ENCODE measurements at places on chromosomes 3 and 15.

- no peak for DNase-seq
Observed at GRCh38 chr3:14740983-14741382, 66.0 kb downstream of the C3orf20 start.

GRCh38 chr3:154900816-154901215, 179.3 kb upstream of the MME start:
- no peak for DNase-seq

DNA sequence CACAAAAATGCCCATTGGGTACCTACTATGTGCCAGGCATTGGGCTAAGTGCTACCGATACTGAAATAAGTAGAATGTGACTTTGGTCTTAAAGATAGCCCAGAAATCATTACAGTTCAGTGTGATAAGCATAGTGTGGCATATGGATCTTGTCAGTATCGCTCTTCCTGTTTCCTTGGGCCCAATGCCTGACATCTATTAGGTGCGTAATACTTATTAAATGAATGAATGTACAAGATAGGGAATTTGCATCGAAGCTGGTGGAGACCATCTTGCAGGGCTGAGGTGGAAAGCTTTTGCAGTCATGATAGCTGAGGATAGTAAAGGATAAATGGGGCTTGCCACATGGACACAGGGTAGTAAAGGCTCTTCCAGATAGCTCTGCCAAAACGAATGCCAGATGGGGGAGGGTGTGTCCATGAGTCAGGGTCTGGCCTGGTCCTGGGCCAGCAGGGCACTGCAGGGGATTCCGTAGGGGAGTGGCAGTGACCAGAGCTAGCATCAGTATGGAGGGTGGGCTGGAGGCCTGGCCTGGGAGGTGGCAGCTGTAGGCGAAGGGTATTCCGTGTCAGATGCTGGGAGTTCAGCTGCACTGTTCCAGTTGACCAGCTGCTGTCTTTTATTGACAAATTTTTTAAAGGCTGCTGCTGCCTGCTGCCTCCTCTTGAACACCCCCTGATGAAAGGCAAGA, 23.5 kb downstream of the TSEN2 start:
- DNase-seq, result no peak

GRCh38 chr15:51325167-51325566, 13.2 kb downstream of the CYP19A1 start:
- DNase-seq, result no peak

- peak; percentile 21 for DNase-seq
Observed at GRCh38 chr3:19485267-19485666, 337.0 kb downstream of the KCNH8 start.

GRCh38 chr3:191499307-191500080, 38.5 kb downstream of the PYDC2 start:
- peak; percentile 9 for DNase-seq

DNA sequence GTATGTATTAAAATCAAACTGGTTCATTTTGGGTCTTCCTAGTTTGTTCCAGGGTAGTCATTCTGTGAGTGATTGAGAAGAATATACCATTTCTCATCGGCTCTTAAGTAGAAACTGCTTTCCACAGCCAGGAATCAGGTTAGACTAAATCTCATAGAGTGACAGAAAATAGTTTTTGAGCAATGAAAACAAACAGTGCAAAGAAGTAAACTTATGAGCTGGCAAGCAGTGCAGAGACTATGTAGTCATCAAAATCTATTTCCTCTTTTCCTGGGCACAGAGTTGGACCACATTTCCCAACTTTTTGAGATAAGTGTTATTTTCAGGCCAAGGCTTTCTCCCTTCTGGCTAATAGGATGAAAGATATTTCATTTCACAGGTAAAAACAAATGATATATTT, 66.5 kb downstream of the UBE3A start:
- no peak for DNase-seq

- DNase-seq, result no peak
Observed at GRCh38 chr3:11201251-11202019, 47.1 kb downstream of the HRH1 start.

DNA sequence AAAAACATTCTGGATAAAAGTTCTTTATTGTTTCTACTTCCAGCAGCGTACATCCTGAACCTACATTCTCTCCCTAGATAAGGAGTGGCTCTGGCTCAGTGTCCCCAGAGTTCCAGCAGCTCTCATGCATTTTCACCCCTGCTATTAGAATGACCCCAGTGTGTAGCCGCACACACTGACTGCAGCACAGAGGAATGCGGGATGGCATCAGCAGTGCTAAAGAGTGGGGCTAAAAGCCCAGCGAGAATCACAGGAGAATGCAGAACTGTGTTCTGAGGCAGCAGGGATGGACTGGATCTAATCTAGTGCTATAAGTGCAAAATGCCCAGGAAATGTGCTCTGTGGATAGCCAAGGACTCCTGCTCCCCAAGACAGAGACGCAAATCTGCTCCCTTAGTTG, 66.4 kb upstream of the TJP1 start:
- DNase-seq, result no peak

DNA sequence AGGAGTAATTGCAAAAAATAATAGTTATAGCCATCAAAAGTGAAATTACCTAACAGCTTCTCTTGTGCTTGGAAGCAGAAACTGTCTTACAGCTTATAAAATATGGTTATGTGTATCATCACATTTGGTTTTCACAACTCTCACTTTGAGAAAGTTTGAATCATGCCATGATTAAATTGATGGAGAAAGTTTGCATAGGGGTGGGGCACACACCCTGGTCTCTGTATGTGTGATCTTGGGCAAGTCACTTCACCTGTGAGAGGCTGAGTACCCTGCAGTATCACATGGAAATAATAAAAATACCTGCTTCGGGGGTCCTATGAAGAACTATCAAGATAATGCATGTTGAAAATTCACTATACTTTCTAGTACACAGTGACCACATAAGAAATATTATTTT, 471.4 kb downstream of the RAP2B start:
- no peak for DNase-seq

GRCh38 chr3:8709801-8710507, 23.6 kb upstream of the CAV3 start:
- DNase-seq, result no peak

DNA sequence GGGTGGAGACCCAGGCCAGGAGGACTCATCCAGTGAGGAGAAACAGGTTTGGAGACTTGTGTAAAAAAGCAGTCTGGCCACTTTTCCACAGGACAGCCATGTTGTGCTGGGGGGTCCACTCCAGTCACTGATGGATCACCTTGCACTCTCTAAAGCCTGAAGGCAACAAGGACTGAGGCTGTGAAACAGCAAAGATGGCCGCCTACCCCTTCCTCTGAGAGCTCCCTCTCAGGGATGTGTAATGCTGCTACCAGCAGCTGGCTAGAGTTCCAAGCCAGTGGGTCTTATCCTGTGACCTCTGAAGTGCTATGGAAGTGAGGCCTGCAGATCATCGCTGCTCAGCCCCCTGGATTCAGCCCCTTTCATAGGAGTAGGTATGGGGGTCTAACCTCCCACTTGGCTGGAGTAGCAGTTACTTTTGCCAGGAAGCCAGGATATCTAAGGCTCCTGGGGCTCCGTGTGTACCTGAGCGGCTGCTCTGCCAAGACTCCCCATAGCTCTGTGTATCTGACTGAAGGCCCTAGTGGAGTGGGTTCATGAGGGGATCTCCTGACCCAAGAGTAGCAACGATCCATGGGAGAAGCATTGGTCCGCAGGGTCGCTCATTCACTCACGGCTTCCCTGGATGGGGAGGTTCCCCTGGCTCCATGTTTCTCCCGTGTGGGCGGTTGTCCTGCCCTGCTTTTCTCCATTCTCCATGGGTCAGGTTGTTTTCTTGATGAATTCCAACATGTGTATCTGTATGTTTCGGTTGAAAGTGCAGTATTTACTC, 69.9 kb upstream of the TNFSF10 start:
- no peak for DNase-seq

- DNase-seq, result no peak
Observed at GRCh38 chr15:69219690-69220089, 59.3 kb downstream of the GLCE start.

GRCh38 chr3:187957582-187957981, 196.4 kb upstream of the LPP start:
- DNase-seq, result no peak

DNA sequence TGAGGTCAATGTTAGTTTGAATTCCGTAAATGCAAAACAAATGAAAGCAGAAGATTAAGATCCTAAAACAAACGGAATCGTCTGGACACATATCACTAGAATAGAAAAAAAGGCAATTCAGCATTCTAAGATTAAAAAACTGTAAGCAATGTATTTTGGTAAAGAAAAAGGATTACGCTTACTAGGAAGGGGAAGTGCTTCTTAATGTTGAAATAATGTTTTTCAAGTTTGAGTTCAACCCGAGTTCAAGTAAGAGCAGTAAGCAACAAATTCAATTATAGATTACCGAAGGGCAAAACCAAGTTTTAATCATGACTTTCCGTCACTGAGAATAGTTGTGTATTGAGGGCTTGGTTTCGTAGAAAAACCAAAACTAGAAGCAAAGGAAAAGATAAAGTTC, 637 bp downstream of the CIP2A start:
- no peak for DNase-seq

DNA sequence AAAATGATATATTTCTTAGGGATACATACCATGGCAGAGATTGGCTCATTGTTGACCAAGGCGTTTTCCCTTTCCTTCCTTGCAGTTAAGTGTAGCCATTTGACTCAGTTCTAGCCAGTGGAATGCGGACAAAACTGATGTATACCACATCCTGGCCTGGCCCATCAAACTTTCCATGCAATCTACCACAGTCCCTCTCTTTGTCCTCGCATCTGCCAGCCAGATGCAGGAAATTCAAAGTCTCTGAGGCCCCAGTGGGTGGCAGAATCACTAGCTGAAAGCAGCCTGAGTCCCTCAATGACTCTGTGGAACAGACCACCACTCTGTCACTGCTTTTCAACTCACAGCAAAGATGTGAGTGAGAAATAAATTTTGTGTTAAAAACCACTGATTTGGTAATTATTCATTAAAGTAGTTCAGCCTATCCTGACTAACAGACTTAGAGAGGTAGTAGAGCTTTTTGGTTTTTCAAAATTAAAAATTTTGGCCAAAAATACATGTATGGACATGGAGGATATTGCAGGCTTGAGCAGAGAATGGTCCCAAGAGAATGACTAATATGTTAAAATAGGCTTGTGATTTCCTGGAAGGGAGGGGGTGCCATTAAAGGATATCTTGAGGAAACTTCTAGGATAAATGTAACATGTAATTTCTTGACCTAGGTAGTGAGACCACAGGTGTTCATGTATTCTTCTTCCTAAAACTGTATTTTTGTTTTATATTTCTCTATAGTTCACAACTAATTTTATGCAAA, 10.9 kb downstream of the LRRFIP2 start:
- DNase-seq, result no peak

DNA sequence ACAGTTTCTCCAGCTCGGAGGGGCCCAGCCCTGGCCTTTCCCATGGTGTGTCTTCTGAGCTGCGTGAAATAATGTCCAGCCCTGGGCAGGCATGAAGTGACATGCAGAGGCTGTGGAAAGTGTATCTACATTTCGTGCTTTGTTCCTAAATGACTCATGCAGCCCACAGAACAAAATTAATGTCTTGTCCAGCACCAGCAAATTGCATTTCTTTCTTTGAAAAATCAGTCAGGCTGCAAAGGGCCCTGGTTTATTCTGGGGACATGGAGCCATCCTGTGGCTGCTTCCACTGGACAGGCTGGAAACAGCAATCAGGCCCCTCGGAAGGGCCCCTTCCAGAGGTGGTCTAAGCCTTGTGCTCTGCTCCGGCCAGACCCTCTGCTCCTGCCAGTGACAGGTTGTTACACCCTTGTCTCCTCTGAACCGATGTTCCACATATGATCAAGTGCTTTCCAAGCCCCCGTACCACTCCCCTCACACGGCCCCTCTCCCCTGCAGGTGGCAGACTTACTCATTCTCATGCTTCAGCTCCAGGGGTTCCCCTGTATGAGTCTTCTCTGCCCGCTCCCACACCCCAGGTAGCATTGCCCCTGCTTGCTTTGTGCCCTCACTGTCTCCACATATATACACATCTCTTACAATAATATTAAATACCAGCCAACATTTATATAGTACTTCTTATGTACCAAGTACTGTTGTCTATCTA, 33.7 kb downstream of the CRYGS start:
- DNase-seq, result no peak

DNA sequence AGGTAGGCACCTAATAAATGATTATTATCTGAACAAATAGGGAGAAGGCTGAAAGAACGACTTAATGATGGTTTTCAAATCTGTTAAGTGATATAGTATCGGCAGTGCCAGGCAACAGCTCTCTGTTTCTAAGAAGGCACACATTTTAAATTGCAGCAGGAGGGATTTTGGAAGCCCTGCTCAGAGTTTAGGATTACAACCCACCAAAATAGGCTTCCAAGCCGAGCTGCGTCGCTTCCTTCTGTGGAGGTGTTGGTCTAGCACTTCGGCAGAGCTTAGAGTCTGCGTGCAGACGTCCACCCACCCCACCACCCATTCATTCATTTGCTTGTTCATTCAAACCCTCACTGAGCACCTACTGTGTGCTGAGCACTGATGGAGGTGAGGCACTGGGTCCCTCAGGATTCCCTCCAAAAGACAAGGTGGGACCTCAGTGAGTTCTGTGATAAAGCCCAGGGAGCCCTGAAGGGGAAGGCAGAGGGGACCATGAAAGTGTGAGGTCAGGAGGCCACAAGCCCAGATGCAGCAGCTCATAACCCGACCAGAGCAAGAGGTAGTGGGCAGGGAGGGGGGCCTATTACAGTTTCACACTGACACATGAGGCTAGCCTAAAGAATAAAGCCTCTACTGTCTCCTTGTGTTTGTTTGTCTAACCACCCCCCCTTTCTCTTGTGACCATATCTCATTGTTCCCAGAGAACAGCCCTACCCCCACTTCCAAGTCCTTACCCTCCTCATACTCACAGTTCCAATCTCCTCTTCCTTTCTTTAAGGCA, 8.9 kb downstream of the ADCY5 start:
- no peak for DNase-seq

DNA sequence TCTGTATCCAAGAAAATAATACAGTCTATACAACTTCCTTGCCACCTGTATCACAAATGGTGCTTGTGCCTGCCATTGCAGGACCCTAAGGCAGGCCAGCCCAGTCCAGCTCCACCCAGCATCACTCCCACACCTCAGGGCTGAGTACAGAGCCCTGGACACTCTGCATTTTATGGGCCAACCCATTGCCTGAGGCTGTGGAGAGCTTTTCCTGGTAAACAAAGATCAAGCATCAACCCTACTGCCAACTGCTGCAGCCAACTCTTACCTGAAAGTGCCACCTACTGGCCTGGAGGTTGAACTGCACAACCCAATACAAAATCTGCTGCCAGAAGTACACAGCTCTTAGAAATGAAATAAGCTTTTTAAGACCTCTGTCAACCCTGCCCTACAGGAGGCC, 1082.2 kb downstream of the NAALADL2 start:
- no peak for DNase-seq

- no peak for DNase-seq
Observed at GRCh38 chr3:2995195-2995594, 115.0 kb downstream of the IL5RA start.

GRCh38 chr15:58357529-58358476, 74.0 kb upstream of the LIPC start:
- DNase-seq, result no peak

DNA sequence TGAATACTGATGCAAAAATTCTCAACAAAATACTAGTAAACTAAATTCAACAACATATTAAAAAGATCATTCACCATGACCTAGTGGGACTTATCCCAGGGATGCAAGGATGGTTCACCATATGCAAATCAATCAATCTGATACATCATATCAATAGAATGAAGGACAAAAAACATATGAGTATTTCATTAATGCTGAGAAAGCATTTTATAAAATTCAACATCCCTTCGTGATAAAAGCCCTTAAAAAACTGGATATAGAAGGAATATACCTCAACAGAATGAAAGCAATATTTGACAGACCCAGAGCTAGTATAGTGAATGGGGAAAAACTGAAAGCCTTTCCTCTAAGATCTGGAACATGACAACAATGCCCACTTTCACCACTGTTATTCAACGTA, 43.0 kb upstream of the FBN1 start:
- no peak for DNase-seq

- DNase-seq, result no peak
Observed at GRCh38 chr15:101398247-101398646, 91.3 kb downstream of the PCSK6 start.
